ENCODE measurements at places on chromosomes 1 and 21.

GRCh38 chr1:245388687-245389086, 233.9 kb downstream of the KIF26B start:
- DNase-seq: no peak

- DNase-seq: no peak
Measured at GRCh38 chr1:178928976-178929375, 58.1 kb upstream of the ANGPTL1 start.

DNA sequence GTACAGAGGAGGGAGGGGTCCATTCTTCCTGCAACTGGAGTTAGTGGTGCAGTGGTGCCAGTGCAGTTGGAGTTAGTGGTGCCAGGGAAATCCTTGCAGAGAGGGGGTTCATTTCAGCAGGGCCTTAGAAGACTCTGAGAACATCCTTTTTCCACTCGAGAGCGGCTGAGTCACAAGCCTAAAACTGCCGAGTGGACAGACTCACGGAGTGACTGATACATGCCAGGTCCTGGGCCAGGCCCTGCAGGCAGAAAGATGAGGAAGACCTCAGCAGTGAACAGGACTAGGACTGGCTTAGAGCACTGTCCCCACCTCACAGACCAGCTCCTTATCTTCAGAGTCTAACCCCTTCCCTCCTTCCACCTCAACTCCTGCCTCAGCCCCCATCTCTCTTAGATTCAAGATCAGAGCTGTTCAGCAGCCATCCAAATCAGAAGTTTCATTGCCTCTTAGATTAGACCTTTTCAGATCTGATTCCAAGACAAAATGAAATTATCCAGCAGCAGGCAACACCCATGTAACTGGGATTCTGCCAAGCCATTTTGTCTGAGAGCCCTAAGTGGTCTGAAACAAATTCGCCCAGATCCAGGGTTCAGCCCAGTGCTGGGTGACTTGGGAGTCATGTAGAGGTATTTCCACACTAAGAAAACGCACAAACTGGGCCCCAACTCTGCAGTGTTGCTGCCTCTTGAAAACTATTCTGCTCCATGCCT, 12.7 kb upstream of the IKBKE start:
- DNase-seq: no peak

GRCh38 chr1:12408662-12409061, 178.8 kb downstream of the VPS13D start:
- DNase-seq: no peak

GRCh38 chr1:189899686-189900425, 577.8 kb downstream of the BRINP3 start:
- no peak for DNase-seq

DNA sequence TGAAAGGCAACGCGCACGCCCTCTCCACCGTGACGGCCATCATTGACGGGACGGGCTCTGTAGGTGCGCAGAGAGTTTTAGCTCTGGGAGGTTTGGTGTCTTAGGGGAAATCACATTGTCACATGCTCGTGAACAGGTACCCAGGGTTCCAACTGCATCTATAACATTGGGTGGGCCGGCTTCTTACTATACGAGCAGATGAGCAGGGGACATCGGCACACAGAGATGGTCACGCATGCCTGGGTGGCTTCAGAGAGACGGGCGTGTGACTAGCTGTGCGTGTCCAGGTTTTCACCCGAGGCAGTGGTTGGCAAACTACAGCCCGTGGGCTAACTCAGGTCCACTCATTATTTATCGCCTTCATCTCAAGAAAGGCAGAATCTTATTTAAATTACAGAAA, 54.7 kb downstream of the SLC37A1 start:
- no peak for DNase-seq

DNA sequence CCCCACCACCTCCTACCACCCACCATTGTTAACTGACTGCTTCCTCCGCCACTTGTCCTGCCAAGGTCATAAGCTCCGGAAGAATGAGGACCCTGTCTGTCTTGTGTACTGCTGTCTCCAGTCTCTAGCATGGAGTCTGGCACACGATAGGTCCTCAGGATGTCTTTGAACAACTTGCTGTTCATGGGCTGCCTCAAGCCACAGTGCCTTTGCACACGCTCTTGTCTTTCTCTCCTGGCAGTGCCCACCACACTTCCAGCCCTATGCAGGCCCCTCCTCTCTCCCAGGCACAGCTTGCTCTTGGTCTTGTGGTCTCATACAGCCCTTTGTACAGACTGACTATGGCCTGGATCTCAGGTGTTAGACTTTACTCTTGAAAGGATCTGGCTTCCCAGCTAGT, 97.6 kb downstream of the ARHGEF10L start:
- no peak for DNase-seq

GRCh38 chr1:62426237-62426636, 10.6 kb upstream of the USP1 start:
- DNase-seq: no peak

DNA sequence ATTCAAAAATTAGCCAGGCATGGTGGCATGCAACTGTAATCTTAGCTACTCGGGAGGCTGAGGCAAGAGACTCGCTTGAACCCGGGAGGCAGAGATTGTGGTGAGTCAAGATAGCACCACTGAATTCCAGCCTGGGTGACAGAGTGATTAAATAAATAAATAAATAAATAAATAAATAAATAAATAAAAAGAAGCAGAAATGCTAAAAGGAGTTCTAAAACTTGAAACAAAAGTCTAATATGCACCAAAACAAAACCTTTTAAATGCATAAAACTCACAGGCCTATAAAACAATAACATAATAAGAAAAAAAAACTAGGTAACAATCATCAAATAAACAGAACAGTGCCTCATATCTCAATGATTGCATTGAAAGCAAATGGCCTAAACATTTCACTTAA, 1458.9 kb downstream of the AMY1C start:
- no peak for DNase-seq

GRCh38 chr1:196059210-196059609, 549.0 kb downstream of the KCNT2 start:
- DNase-seq: no peak
